ENCODE measurements at places on chromosomes 5 and 9. TPM values are rescaled to one million over a fixed set of nuclear protein-coding genes. Genes with fewer than 3 reads are reported as not detected.

Gene SPINK13
- not detected for total RNA-seq

Gene LCP2
- total RNA-seq: not detected

Gene ASPN
- not detected for total RNA-seq

Gene MARCOL
- total RNA-seq: not detected

Gene CTSL
- 38.6 TPM for total RNA-seq

Gene NR4A3
- total RNA-seq: 1.4 TPM

Gene RRAGA
- 53.3 TPM for total RNA-seq

Gene NR6A1
- 86.4 TPM for total RNA-seq
